Activated T-cell treated with anti-CD3 and anti-CD28 coated beads for 24 hours (primary cell): ENCODE measurements at places on chromosomes 6 and 20.

DNA sequence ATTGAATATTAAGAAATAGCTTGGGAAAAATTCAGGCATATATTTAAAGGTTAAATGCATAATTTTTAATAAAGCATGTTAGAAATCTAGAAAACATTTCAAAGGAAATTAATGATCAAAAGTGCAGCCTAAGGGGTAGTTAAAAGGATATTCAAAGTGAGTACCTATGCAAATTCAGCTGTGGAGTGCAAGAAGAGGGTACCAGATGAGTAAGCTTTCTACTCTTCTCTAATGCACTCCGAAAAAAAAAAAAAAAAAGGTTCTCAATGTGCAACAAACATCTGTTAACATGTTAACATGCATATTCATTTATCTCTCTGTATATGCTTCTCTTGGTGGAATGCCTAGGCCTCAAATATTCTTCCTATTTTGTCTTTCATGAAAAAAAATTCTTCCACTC is 32.0 kb upstream of the KATNA1 start:
- no peak for DNase-seq

DNA sequence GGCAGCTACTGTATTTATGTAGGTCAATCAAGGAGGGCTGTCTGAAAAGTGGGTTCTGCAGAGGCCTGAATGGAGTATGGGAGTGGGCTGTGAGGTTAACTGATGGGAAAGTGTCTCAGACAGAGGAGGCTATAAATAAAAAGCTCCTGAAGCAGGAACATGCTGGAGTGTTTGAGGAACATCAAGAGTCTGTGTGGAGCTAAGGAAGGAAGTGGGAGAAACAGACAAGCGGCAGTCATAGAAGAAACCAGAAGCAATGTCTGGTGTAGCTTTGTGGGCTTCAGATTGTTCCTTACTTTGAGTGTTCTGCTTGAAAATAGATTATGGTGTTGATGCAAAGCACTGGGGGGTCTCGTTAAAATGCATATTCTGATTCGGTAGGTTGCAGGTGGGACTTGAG is 101.5 kb upstream of the OGFRL1 start:
- no peak for DNase-seq

GRCh38 chr6:155717374-155717773 is 261.7 kb upstream of the NOX3 start:
- DNase-seq = no peak

- DNase-seq = no peak
These were observed 368.6 kb upstream of the CDH4 start for GRCh38 chr20:60883496-60883895.

DNA sequence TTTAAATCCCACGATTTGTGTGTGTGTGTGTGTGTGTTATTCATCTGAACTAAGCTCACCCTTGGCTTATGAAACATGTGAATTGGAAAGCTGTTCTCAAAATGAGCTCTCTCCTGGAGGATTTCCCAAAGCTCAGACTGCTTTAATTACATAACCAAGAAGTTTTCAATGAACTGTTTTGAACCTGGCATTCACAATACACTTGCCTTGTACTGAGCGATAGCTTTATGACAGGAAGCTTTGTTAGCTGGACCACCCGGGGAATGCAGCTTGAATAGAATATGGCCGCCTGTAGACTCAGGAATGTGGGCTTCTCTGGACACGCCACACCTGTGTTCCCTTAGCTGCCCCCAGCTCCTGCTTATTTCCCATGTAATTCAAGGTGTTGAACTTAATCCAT is 71.4 kb upstream of the PREP start:
- DNase-seq = no peak

GRCh38 chr6:127439718-127440117 is 19.5 kb downstream of the KIAA0408 start:
- DNase-seq = no peak

GRCh38 chr6:167567142-167568033 is 242.5 kb downstream of the TTLL2 start:
- no peak for DNase-seq

DNA sequence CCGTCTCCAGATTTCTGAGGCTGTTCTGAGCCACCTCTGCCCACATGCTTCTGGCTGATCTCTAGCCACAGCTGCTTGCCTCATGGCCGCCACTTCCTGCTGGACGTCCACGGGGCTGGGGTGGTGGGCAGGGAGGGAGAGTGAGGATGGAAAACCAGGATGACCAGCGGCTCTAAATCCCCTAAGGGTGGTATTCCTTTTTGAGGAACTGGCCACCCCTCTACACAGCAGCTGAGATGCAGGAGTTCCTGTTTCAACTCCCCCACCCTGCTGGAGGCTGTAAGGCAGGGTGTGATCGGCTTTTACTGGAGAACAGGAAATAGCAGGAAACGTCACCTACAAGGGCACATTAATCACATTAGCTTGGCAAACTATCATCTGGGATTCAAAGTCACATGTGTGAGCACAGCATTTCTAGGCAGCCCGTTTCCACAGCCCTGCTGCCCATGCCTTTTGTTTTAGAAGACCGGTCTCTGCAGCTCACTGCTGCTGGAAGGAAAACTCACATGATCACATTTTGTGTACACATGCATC is 181.6 kb upstream of the ECI2 start:
- DNase-seq = no peak

DNA sequence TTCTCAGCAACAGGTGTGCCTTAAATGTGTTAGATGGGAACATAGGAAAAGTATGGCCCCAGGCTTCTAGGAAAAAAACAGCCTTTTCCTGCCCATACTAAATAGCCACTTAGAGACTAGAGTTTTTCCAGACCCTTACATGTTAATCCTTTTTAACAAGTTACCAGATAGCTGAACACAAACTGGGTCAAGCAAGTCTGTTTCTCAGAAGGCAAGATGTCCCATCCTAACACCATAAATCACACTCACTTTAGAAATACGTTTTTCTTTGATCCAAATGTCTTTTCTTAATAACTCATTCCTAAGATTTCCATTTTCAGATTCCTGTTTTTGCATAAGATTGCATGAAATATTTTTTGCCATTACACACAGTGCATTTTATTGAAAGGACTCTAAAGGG is 241.3 kb downstream of the KCNQ5 start:
- no peak for DNase-seq

GRCh38 chr6:11484441-11484840 is 53.1 kb upstream of the TMEM170B start:
- DNase-seq = no peak

GRCh38 chr6:74409447-74409846 is 713.4 kb downstream of the CD109 start:
- DNase-seq = no peak

- no peak for DNase-seq
These were observed 606.0 kb downstream of the HDGFL1 start for GRCh38 chr6:23175391-23175790.

DNA sequence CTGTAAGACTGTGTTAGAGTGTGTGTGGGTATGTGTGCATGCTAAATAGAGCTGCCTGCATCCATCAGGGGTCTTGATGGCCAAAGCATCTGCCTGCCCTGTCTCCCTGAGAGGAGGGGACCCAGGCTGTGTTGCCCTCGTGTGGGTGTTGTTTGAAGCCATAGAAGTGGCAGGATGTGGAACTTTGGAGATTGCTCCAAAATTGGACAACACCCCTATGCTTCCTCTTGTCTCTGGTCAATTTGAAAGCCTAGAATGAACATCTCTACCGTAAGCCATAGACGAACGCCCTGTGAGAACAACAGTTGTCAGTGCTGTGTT is 82.6 kb downstream of the ASXL1 start:
- no peak for DNase-seq

DNA sequence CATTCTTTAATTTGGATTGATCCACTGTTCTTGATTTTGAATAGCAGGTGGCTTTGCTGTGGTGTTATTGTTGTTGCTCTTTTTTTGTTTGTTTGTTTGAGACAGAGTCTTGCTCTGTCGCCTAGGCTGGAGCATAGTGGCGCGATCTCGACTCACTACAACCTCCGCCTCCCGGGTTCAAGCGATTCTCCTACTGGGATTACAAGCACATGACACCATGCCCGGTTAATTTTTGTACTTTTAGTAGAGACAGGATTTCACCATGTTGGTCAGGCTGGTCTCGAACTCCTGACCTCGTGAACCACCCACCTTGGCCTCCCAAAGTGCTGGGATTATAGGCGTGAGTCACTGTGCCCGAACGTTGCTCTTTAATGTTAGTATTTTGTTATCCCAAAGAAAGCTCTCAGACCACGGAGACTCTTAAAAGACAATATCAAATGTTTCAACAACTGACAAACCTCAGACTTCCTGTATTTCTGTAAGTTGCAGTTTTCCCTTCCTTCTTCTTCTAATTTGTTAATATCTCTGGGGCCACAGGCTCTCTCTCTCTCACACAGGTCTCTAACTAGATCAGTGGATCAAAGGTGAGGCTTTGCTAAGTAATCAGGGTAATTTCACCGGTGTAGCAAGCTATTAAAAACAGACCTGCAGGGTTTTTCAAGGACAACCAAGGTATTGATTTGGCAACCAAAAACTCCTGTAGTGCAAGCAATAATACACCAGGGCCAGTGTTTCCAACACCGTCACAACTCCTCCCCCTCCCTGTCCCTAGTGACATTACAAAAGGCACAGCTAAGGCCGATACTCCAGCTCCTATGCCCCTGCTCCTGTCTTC is 48.8 kb upstream of the ZNF217 start:
- DNase-seq = no peak

DNA sequence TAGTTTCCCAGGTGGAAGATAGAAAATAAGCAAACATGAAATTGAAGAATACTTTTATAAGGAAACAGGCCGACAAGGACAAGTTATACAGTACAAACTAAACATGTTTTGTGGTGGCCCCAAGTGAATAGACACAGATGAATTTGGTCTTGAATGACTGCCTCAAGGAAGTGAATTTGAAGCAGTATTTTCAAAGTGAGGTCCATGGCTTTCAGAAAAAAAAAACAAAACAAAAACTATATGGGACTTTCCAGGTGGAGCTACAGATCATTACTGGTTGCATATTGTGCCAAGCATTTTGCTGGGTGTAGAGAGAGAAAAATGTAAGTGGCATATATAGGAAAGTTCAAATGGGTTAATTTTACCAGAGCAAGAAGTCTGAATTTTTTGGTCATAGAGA is 68.8 kb downstream of the CYB5R4 start:
- no peak for DNase-seq

DNA sequence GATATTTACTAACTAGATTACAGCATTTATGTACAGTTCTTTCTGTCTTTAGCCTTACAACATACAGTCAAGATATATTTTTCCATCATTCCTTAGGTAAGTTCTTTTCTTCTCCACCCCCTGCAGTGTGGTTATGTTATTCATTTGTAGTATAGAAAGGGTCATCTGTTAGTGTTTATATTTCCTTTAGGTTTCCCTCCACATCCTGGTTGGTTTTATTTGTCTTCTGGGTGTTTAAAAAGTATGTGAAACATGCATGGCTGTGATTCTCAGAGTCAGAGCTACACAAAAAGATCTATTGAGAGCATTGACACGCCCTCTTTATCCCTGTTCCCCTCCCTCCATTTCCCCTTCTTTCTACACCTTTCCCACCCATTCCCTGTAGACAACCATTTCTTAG is 20.1 kb downstream of the DHX35 start:
- no peak for DNase-seq

GRCh38 chr6:13273931-13274706 is 54.2 kb downstream of the TBC1D7 start:
- peak; percentile 47 for DNase-seq

- DNase-seq = no peak
These were observed 3.1 kb upstream of the TENT5A start for GRCh38 chr6:81755551-81755950.

GRCh38 chr6:143136647-143137046 is 76.0 kb downstream of the AIG1 start:
- no peak for DNase-seq

DNA sequence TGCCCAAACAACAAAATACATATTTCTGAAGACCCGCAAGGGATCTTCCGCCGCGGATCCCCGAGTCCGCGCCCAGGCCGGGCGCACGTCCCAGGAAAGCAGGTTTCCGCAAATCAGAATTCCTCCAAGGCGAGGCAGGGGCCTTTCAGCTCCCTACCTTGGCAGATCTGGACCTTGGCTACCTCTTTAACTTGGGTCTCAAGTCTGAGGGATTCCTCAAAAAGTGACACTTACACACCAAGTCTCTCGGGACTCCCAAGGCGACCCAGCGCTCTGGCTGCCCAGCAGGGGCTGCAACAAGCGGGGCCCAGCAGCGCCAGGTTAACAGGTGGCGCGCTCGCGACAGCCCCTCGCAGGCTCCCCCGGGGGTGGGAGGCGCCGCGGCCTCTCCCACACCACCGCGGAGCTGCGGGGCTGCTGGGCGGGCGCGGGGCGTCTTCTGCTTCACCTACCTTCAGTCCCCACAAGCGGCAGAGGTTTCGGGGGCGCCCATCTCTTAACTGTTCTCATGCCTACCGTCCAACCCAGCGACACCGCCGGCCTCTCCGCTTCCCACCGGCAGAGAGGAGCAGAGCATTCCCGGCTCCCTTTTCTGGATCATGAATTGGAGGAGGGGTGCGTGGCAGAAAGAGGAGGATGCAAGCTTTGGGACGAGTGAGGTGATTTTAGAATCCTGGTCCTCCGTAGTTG is 414 bp downstream of the SIM1 start:
- no peak for DNase-seq

- peak; percentile 81 for DNase-seq
These were observed at the start of gene PSMB1 for GRCh38 chr6:170552765-170553533. TSS of gene PSMB1 (minus strand) at chr6:170553307. CDS start at chr6:170553242, 65 bp downstream.

DNA sequence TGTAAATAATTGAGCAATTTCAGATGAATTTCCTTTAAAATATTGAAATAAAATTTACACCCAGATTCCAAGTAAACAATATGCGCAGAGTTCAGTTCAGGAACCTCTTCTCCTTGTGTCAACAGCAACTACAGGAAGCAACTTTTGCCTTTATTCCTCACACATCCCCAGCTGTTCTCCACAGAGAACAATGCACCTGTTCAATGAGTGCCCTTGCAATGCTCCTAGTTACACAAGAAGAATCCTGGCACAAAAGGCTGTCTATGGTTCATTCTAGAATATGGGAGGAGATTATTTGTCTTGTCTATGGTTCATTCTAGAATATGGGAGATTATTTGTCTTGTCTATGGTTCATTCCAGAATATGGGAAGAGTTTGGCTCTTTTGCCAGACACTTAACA is 454.9 kb downstream of the BTBD3 start:
- DNase-seq = no peak

- DNase-seq = no peak
These were observed 25.3 kb upstream of the HECA start for GRCh38 chr6:139109558-139109957.

DNA sequence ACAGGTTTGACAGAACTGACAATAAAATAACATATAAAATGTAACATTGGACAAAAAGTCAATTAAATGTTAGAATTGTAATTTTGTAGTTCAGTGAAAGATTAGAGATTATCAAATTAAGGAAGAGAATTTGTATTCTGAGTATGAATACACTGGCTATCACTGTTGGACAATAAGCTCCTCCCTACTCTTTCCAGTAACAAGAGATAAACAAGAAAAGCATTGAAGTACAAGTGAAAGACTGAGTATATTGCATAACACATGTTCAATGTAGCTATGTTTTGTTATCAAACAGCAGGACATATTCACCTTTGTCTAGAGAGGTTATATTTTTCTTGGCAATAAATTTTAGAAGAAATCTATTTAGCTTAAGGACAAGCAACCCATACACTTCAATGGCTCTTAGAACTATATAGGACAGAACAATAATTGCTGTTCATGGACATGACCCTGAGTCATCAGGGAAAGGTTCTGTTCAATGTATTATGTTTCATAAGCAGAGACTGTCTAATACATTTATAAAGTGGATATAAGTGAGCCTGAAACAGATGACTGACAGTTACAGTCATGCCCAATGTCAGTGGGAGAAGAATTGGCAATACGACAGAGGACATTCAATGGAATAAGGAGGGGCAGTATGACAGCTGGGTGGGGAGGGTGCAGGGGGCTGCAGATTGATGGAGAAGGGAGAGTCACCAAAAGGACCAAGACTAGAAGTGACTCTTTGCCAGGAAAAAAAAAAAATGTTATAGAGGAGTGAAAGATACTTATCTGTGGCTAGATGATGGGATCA is 520.4 kb downstream of the FRK start:
- DNase-seq = no peak
